ENCODE measurements at places on chromosomes 2 and 18.

GRCh38 chr2:214593727-214594126, 182.9 kb downstream of the VWC2L start:
- DNase-seq: peak; percentile 48

DNA sequence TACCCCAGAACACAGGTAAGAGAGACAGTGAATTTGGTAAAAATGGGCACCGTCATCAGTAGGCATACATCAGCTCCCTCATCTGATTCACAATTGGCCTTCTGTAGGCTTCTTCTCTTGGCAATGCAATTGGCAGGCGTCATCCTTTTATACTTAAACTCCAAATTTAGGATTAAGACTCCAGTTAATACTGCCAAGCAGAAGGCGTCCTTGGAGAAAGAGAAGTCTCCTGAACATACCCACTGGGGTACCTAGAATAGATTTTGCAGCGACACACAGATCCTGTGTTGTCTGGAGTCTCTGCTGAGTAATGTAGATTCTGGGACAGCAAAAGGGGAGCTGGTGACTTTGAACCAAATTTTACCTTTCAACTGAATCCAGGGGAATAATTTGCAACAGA, 592 bp upstream of the METAP1D start:
- no peak for DNase-seq

DNA sequence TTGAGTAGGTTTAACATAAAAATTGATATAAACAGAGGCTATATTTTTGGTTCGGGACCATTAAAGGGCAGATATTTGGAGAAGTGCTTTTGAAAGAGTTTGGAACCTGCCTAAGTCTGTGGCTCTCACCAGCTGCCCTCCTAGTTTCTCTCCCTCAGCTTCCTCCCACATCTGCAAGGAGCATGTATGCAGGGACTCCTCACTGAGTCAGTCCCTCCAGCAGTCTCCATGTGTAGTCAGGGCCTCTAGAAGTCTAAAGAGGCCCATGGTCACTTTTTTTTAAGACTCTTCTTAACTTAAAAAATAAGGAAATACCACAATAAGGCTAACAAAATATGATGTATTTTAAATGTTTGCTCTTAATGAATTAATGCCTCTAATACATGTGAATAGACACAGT, 220.0 kb upstream of the TANK start:
- no peak for DNase-seq

DNA sequence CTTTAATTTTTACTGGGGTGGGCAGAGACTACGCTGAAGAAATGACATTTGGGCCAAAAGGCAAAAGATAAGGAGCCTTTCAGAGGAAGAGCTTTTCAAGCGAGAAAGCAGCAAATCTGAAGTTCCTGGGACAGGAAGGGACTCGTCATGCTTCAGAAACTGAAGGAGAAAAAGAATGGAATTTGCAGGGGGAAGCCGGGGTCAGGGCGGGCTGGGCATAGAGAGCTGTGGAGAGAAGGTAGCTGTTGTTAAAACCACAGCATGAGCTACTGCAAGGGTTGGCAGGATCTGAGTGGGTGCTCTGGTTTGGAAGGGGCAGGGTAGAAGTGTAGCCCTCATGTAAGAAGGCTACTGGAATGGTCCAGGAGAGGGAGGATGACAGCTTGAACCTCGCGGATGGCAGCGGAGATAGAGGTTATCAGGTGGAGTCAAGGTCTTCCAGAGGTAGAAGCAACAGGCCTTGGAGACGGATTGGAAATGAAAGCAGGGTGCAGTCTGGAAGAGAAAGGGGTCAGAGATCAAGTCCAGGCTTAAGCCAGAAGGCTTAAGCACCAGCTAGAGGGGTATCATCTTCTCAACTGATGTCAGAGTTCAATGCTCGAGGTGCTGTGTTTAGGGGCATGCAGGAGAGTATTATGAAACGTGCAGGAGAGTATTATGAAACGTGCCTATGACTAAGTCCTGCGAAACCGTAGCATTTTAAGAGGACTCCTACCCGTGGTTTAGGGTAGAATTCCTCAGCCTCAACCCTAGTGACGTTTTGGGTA, 18.9 kb downstream of the ATP8B1 start:
- DNase-seq: peak; percentile 43

GRCh38 chr2:48479915-48480314, 50.0 kb upstream of the STON1 start:
- DNase-seq: no peak

GRCh38 chr2:172335736-172336135, 91.7 kb upstream of the ITGA6 start:
- no peak for DNase-seq

- DNase-seq: no peak
Observed at GRCh38 chr2:190837952-190838361, 42.7 kb upstream of the GLS start.

DNA sequence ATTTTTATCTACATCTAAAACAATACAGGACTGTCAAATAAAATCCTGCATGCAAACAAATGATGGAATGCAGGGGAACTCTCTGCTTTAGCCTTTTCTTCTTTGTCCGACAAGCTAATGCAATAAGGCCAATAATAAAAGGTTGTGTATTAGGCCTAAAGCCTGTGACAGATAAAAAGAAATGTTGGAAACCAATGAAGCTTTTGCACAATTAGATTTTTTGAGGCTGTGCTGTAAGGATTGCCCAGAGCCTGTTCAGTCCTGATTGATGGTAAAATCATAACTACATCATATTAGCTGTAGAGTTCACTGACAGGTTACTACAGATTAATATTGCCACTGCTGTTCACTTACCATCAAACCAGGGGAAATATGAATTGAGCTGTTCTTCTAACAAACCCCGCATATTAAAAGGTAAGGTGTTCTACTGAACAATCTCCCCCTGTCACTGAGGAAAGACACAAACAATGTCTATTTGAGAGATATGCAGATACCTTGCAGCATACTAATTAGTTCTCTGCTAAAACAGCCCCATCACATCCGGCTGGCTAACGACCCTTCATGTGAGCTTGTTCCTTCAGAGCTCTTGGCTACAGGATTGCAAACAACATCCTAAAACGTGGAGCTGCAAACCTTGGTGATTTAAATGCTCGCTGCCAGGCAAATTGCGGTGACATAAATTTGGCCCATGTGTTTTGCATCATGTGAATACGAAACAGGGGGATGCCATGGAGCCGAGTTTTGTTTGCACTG, 305.4 kb downstream of the MTX2 start:
- DNase-seq: no peak

- DNase-seq: no peak
Observed at GRCh38 chr2:187266147-187266546, 181.9 kb downstream of the CALCRL start.

GRCh38 chr2:180723712-180724111, 256.7 kb upstream of the UBE2E3 start:
- DNase-seq: no peak

- DNase-seq: no peak
Observed at GRCh38 chr2:30136764-30137444, 9.9 kb upstream of the YPEL5 start.

- no peak for DNase-seq
Observed at GRCh38 chr18:75109819-75110218, 99.1 kb downstream of the PTGR3 start.

DNA sequence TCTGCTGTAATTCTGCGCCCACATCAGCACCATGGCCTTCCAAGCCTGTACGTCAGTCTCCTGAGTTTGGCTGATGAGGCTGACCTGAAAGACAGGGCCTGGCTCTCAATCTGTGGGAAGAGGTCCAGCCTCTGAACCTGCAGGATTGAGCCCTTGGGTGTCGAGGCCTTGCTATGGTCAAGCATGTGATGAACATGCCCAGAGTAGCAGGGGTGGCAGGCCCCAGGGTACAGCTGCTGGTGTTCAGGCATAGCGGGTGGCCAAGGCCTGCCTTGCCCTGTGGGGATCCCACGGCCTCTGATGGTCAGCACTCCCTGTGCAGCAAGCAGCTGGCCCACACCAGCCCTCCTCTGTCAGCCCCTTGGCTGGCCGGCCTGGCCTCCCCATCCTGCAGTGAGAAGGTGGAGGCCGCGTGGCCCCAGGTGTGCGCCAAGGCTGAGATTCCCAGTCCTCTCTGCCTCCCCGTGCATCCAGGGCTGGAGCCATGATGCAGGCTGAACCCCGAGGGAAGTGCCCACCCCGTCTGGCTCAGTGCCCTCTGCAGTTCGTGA, 298.4 kb downstream of the NDUFA10 start:
- DNase-seq: no peak

- no peak for DNase-seq
Observed at GRCh38 chr2:169739351-169739750, 5.7 kb downstream of the KLHL23 start.

GRCh38 chr18:13240060-13240725, 21.6 kb downstream of the LDLRAD4 start:
- no peak for DNase-seq

DNA sequence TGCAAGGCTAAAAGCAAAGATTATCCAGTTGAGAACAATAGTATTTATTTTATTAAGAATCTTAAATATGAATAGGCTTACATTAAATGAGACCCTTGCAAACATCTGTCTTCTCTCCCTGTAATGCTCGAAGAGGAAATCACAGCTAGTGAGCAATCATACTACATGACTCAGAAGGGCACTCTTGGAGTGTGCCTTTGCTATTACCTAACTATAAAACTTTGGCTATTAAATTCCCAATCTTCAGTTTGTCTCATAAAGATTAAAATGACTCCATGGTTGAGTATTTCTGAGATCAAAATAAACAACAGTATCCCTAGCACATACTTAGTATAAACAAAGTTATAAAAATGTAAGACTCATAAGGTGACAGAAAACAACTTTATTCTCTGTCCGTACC, 296.9 kb downstream of the KCNJ3 start:
- no peak for DNase-seq

GRCh38 chr2:71291398-71291797, 40.2 kb upstream of the ZNF638 start:
- no peak for DNase-seq

DNA sequence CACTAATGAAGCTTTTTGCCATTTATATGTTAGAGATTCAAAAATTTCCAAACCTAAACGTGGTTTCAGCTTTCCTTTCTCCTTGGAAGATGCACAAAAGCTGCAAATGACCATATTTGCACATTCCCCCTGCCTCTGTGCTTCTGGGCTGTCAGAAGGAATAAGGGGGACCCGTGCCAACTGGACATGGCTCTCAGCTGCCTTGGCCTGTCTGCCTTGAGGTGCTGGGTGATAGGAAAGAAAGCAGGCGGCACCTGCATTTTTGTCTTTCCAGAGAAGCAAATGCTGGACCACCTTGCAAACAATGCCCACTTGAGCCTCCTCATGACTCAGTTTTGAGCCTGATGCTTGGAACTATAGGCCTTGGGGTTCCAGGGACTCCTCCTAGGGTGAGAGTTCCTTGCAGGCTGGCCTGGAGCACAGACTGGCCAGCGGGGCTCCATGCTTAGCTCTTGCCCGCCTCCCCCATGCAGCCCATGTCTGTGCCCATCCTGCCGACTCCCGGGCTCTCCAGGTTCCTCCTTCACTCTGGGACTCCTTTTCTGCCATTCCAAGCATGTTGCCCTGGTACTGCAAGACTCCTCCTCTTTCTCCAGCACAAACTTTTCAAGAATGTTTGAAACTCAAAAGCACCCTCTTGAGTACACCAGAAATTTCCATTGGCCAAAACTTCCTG, 109.0 kb upstream of the EPAS1 start:
- no peak for DNase-seq

GRCh38 chr18:58114766-58115165, 70.7 kb downstream of the NEDD4L start:
- no peak for DNase-seq

DNA sequence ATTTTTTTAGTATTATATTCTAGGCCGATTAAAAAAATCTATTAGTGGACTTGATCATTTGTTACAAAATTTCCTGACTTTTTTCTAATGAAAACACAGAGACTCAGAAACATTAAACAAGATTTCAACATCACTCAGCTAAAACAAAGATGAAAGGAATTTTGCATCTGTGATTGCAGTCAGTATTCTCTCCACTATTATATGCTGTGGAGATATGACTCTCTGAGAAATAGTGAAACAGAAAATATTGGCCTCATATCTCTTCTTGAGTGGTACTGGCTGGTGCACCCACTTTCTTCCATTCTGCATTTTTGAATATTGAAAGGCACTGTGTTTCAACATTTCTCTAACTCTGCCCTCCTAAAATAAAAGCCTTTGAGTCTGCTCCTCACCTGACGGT, 914.2 kb downstream of the TSN start:
- no peak for DNase-seq

DNA sequence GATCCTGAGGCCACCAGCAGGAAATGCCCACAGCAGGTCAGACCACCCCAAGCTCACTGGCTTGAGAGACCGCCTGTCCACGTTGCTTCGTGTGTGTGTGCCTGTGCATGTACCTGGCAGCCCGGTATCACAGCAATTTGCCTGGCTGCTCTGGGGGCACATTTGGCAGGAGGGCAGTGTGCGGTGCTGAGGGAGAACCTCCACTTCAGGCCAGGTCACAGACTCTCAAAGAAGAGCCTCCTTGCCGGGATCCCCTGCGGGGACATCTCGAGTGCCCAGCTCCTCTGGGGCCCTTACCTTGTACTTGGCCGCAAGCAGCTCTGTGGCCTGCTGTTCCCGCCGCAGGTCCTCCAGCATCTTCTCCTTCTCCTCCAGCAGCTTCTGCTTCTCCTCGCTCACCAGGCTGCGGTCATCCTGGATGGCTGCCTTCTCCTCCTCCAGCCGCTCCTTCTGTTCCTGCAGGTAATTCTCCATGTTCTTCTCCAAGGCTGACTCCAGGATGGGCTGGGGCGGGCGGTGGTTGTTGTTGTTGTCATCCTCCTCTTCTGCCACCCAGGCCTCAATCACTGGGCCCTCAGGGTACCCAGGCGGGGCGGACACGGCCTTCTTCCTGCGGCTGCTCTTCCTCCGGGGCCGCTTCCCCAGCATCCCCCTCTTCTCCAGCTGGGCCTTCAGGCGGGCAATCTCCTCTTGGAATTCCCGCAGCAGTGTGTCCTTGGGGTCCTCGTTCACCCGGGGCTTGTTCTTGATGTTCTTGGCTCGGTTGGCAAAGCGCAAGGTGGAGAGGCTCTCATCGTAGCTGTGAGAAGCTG, 2.0 kb downstream of the KIF3C start:
- DNase-seq: no peak

- no peak for DNase-seq
Observed at GRCh38 chr2:23121968-23122648, 262.9 kb upstream of the KLHL29 start.

DNA sequence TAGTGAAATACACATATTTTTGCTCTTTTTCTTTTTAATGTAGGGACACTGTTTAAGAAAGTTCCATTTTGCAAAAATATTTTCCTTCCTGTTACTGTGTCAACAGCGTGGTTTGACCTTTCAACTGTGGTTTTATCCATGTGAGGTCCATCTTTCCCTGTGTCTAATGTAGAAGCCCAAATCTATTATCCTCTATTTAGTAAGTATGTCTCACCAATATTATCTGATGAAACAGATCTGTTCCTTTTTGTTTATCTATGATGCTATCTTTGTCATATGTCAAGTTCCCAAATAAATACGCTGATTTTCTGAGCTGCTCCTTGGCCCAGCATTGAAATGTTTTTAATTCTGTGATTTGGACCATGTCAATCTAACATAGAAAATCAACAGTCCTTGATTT, 3.5 kb upstream of the ARHGAP15 start:
- DNase-seq: no peak

DNA sequence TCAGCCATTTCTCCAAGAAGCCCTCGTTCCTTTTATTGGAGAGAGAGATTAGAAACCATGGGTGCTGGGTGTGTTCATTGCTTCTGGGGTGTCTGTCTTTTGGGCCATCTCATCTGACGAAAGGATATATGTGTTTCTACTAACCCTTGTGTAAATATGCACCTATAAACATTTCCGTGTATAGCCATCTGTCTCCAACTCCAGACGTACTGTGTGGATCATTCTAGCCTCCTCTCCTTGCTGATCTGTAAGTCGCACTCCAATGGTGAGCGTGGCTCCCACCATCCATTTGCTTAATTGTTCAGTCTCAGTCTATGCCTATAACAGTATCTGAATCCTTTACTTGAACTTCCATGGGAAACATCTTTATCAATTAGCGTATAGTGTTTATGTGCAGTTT, 1.8 kb downstream of the RBFA start:
- DNase-seq: no peak

Measured in GM04504 (cell line).